ENCODE measurements at places on chromosomes 12 and 14.

- DNase-seq: no peak
Observed at GRCh38 chr12:94458877-94459727, 565 bp downstream of the CEP83 start.

DNA sequence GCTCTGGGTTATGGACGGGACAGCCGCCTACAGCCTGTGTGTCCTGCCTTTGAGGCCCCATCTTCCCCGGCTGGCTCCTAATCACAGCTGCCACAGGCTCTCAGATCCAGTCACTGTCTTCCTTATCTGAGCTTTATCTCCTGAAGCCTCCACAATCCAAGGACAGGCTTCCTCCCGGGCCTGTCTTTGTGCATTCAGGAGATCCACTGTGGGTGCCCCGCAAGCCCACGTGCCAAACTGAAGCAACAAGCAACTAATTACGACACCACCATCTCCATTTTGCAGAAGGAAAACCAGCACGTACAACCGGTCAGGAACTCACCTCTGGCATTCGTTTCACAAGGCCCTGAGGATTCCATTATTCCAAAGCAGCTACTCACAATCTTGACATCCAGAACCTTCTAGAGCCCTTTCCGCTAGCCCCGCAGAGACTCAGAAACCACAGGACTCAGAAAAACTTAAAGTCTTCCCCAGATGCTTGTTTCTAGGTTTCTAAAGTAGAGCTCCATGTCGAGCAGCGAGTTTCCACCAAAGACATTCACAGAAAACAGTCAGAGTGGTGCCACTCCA, 14.0 kb downstream of the SYNE3 start:
- DNase-seq: no peak

DNA sequence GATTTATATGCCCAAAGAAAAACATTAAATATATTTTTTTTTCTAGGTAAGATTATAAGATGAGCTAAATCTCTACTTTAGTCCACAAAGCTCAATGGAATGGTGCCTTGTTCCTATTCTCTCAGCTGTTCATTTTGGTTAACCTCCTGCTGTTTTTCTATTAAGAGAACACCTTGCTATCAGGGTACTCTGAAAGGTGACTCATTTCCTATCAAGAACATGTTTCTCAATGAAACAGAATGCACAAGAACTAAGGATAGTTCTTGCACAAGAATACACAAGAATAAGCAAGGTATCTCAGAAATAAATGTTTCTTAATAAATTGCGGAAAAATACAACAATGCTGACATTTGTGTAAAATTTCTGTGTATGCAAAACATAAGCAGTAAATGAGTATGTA, 14.1 kb downstream of the ABCD2 start:
- no peak for DNase-seq

- DNase-seq: no peak
Observed at GRCh38 chr14:59130462-59130861, 58.0 kb upstream of the DAAM1 start.

- no peak for DNase-seq
Observed at GRCh38 chr12:107429006-107429705, 256.4 kb upstream of the PWP1 start.

DNA sequence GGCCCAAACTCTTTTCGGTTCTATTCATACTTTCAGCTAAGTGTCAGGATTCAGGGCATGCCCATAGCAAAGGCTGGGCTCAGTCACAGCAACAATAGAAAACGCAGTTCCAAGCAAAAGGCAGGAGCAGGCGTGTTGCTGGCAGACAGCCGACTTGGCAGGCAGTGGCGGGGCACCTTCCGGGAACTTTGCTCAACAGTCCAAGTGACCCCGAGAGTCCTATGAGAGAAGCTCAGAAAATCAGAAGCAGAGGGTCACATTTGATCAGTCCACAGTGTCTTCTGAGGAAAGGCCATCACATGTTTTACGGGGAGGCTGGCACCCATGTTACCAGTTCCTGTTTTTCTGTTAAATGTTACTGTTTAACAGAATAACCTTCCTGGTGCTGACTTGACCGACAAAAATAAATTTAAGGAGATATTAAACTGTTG, 115.0 kb downstream of the DACT1 start:
- no peak for DNase-seq

DNA sequence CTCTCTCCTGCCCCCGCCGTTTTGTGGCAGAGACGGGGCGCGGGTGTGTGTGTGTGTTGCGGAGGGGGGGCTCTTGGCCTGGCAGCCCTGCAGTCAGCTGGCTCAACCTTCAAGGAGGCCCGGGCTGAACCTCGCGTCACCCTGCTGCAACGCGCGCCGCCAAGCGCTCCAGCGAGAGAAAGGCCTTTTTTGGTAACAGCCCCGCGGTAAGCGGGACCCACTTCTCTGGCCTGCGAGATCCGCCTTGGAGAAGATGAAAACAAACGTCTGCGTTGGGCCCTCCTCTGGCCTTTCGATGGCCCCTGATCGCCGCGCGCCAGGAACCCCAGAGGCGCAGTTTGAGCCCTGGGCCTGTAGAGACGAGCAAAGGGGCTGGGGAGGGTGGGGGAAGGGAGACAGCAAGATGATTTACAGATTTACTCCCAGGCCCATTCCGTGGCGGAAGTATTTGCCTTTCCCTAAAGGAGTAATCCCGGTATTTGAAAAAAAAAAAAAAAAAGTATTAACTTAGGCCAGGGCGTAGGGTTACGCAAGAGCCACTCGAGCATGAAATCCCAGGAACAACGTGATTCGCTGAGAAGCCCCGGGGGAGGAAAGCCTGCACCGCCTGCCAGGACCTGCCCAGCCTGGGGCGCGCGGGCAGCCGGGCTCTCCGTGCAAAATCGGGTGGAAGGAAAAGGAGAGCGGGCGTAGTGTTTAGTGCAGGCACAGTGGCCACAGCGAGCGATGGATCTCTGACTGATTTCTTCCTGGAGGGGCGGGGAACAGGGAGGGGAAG, 4.5 kb upstream of the IRF2BPL start:
- DNase-seq: peak; percentile 68

DNA sequence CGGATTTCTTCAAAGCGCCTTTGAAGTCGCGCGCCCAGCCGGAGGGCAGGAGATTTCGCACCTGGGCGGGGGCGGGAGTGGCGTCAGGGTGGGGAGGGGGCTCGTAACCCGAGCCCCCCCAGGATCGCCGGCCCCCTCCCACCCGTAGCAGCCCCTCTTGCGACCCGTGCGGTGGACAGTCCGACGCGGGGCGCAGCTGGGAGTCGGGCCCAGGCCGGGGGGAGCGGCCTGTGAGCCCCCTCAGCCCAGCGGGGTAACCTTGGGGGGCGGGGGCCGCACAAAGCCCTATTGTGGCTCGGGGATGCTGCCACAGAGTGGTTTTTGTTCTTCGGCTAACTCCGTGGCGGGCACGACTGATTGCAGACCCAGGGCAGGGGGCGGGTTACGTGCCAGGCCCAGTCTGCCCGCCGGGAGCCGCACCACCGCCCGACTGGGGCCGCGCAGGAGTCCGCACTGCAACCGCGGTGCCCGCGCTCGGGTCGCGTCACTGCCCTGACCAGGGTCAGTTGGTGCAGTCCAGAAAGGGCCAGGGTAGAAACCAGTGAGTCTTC, 4.2 kb upstream of the AAAS start:
- DNase-seq: no peak

DNA sequence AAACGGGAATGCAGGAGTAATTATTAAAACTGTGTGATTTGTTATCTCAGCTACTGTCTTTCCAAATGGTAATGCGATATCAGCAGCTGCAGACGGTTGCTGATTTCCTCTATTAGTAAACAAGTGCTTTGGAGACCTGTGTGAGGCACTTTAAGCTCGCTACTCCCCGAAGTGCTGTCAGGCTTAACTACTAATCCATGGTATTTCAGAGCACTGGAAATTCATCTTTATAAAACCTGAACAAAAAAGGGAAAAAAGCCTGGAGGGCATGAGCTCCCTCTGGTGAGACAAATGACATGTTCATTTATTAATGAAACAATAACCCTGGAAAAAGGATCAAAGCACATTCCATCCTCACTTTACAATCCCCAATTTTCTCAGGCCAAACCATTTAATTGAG, 143.6 kb upstream of the OTX2 start:
- no peak for DNase-seq

- no peak for DNase-seq
Observed at GRCh38 chr12:63846238-63846967, 1.9 kb downstream of the SRGAP1 start.

DNA sequence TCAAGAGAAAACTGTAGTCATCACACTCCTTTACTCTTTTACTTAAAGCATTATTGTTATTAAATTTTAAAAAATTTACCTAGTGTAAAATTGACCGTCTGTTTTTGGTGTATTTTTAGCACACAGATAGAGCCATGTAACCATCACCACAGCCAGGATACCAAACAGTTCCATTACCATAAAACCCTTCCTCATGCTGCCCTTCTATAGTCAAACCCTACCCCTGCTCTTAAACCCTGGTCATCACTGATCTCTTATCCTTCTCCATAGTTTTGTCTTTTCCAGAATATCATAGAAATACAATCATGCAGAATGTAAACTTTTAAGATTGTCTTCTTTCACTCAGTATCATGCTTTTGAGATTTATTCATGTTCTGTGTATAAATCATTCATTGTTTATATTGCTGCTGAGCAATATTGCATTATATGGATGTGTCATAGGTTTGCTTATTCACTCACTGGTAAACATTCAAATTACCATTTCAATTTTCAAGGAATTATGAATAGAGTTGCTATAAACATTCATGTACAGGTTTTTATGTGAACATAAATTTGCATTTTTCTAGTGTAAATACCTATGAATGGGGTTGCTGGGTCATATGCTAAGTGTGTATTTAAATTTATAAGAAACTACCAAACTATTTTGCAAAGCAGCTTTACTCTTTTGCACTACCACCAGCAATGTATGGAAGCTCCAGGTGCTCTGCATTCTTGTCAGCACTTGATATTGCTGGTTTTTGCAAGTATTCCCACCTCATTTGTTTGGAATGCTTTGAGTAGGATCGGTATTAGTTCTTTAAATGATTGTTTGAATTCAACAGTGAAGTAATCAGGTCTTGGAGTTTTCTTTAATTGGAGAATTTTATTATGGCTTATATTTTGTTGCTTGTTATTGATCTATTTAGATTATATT, 125.5 kb downstream of the LMNTD1 start:
- no peak for DNase-seq

GRCh38 chr12:22800332-22800731, 175.4 kb downstream of the ETNK1 start:
- no peak for DNase-seq

DNA sequence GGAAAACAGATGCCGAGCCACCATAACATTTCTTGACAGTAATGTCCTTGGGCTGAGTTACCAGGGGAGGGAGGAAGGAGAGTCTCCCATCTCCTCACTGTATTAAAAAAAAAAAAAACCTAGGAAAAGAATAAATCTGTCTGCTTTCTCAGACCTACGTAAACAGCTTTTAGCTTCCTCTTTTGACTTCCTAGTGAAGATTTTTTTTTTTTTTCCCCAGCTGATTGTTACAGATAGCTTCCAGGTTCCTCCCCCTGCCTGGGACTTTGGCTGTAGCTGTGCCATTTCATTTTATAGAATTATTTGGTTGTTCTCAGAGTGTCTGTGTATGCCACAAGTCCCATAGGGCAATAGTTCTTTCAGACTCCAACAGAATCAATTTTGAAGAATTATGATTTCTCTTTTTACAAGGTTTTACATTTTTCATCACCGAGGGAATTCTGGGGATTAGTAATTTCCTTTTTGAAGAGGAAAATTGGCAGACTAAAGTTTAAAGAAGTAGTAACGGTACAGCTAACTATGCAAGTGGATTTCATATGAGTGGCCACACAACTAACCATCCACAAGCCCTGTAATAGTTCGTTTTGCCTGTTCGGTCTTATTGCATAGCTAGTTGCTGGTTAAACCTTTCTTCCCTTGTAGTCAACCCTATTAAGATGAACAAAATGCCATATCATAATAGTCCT, 23.1 kb upstream of the GNS start:
- no peak for DNase-seq

GRCh38 chr14:101726954-101727302, 34.6 kb upstream of the PPP2R5C start:
- DNase-seq: no peak

- no peak for DNase-seq
Observed at GRCh38 chr12:75550401-75551240, 39.2 kb upstream of the KRR1 start.

DNA sequence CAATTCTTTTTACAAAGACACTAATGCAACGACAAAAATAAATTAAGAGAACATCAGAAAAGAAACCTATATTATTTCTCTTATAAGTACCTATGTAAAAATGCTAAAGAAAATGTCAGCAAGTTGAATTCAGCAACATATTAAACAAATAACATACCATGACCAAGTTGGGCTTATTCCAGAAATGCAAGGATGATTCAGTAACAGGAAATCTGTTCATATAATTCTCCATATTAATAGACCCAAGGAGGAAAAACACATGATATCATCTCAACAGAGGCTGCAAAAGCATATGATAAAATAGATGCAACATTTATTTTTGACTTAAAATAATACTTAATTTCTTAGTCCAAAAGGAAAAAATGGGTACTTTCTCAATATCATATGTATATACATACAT, 25.1 kb upstream of the GPHB5 start:
- DNase-seq: no peak

GRCh38 chr12:29278673-29279420, 102.1 kb downstream of the ERGIC2 start:
- no peak for DNase-seq

DNA sequence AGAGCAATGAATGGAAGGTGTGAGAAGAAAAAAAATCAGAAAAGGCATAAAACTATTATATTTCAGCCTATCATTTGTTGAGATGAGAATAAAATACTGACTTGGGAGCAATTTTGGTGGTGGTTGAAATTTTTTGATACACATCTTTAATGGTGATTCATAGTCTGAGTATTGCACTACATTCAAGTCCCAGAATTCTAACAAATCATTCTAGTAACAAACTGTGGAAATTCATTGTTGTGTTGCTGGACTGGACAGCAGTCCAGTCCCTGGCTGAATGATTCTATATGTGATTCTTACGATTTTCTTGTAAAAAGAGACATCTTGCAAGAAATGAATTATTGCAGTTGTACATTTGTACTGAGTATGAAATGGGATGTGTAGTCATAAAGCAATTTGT, 268.6 kb downstream of the TRHDE start:
- DNase-seq: no peak

- no peak for DNase-seq
Observed at GRCh38 chr14:99737451-99737951, 53.4 kb downstream of the CYP46A1 start.

DNA sequence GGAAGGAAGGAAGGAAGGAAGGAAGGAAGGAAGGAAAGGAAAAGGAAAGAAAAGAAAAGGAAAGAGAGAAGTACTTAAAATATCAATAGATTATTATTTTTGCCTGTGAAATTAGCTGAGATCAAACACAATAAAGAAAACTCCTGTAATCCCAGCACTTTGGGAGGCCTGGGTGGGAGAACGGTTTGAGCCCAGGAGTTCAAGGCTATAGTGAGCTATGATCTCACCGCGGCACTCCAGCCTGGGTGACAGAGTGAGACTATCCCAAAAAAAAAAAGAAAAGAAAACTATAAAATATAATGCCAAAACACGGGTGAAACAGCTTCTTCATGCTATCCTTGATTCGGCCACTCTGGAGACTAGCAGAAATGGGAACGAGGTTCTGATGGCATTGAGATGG, 26.2 kb upstream of the CKAP4 start:
- no peak for DNase-seq

- DNase-seq: no peak
Observed at GRCh38 chr12:3672113-3672509, 80.8 kb downstream of the CRACR2A start.

All from T follicular helper cell (primary cell).